ENCODE measurements at places on chromosomes 2 and 18. TPM values are rescaled to one million over a fixed set of nuclear protein-coding genes. Genes with fewer than 3 reads are reported as not detected.

The REEP1 gene
- not detected for total RNA-seq

The TMEM163 gene
- not detected for total RNA-seq

The REG1B gene
- not detected for total RNA-seq

The NT5DC4 gene
- total RNA-seq: not detected

The MAPK4 gene
- total RNA-seq: not detected

The RHOB gene
- total RNA-seq: 82.0 TPM

The SYT4 gene
- under 0.01 TPM for total RNA-seq

The VWC2L gene
- total RNA-seq: not detected

The FZD7 gene
- 35.8 TPM for total RNA-seq

The VAMP8 gene
- 1.7 TPM for total RNA-seq

The CIDEA gene
- total RNA-seq: not detected

The ITPRIPL1 gene
- 3.4 TPM for total RNA-seq

The LIMS3 gene
- total RNA-seq: 6.1 TPM

The EVA1A gene
- 25.2 TPM for total RNA-seq

The LOXHD1 gene
- not detected for total RNA-seq

The SRD5A2 gene
- not detected for total RNA-seq

The THSD7B gene
- total RNA-seq: not detected

The MOB4 gene
- 44.2 TPM for total RNA-seq

The IL1RL1 gene
- 4.9 TPM for total RNA-seq

The AMER3 gene
- total RNA-seq: not detected

The PLA2R1 gene
- 27.0 TPM for total RNA-seq

The ATP6V1B1 gene
- total RNA-seq: 0.09 TPM

The DNAJC5G gene
- not detected for total RNA-seq

The KLHL14 gene
- total RNA-seq: not detected

The COL6A3 gene
- 1,372 TPM for total RNA-seq

The TTR gene
- not detected for total RNA-seq

The HTR2B gene
- total RNA-seq: 33.0 TPM

The CCBE1 gene
- total RNA-seq: 16.2 TPM

The MAP3K19 gene
- not detected for total RNA-seq

The REL gene
- 6.5 TPM for total RNA-seq

The IRS1 gene
- total RNA-seq: 29.7 TPM

The TMEM198 gene
- 1.1 TPM for total RNA-seq

The ME2 gene
- total RNA-seq: 48.6 TPM

The SPC25 gene
- not detected for total RNA-seq

The PFN4 gene
- total RNA-seq: 1.7 TPM

The DUSP19 gene
- total RNA-seq: 4.8 TPM

The CFAP221 gene
- total RNA-seq: not detected

The ALLC gene
- not detected for total RNA-seq

The ATOH8 gene
- 17.0 TPM for total RNA-seq

The FABP1 gene
- not detected for total RNA-seq

The CELF4 gene
- total RNA-seq: not detected

The SERPINB13 gene
- total RNA-seq: not detected

The SP9 gene
- not detected for total RNA-seq

The FAM237A gene
- total RNA-seq: not detected

The MZT2B gene
- total RNA-seq: 90.5 TPM

Measured in fibroblast of the aortic adventitia (primary cell).